ENCODE measurements at places on chromosomes 1 and 21.

- DNase-seq = no peak
Observed at GRCh38 chr1:32334864-32335534, 1.0 kb downstream of the MARCKSL1 start.

GRCh38 chr1:195530961-195531360 is 1077.3 kb downstream of the KCNT2 start:
- DNase-seq = no peak

GRCh38 chr1:195958131-195958530 is 650.1 kb downstream of the KCNT2 start:
- DNase-seq = peak; percentile 74

DNA sequence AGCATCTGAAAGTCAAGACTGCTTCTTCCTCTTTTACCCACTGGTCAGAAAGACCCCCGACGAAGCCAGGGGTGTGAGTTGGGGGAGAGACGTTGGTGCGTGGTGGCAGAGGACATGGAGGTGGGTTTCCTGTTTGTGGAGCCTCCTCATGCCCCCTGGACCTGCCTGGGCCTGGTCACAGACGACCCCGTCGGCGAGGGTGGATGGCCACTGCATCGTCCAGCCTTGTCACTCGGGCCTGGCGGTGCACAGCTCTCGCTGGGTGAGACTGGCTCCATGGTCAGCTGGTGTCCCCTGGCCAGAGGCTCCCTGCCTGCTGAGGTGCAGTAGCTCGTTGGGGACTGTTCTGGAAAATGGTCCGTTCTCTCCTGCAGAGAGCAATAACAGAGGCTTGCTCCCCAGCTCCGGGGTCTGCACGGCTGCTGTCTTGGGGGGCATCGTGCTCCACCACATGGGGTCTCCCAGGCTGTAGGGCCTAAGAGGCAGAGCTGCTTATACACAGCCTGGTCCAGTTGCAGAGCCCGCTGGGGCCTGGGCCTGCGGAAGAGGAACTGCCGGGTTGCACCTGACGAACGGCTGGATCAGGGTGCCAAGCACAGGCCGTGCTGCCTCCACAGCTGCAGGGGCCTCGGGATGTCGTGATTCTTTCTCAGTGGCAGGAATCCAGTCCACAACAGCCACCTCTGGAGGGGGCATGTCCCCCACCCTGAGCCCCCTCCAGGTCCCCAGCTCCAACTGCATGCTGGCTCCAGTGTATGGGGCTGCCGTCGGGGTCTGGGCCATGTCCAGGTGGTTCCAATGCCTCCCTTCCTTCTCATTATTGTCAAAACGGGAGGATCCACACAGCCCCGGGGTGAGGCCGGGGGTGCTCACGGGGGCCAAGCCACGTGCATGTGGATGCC is 18.0 kb upstream of the ACTRT2 start:
- no peak for DNase-seq

DNA sequence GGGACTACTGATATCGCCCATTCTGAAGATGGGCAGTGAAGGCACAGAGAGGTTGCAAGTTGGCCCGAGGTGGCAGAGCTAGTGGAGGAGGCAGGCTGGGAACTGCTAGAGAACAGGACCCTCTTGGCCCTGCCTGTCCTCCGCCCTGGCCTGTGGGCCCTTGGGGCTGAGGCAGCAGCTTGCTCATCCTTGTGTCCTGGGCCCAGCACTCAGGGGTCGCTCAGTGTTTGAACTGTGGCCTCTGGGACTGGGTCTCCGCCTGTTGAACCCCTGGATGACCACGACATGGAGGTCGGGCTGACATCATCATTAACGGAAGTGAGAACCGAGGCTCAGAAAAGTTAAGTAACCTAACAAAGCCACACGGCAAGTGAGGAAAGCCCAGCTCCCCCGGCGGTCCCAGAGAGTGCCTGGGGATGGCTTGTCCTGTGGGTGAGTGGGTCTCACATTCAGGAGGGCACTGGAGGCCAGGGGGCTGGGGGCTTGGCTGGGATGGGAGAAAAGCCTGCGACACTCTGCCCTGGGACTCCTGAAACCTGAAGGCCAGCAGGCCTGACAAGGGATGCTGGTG is 23.0 kb upstream of the DDOST start:
- DNase-seq = no peak

GRCh38 chr1:228930479-228930957 is 195.2 kb downstream of the RHOU start:
- DNase-seq = no peak

GRCh38 chr1:84620720-84621313 is 46.6 kb upstream of the CTBS start:
- DNase-seq = peak; percentile 56

GRCh38 chr1:172588296-172589291 is 55.6 kb downstream of the SUCO start:
- DNase-seq = peak; percentile 84

DNA sequence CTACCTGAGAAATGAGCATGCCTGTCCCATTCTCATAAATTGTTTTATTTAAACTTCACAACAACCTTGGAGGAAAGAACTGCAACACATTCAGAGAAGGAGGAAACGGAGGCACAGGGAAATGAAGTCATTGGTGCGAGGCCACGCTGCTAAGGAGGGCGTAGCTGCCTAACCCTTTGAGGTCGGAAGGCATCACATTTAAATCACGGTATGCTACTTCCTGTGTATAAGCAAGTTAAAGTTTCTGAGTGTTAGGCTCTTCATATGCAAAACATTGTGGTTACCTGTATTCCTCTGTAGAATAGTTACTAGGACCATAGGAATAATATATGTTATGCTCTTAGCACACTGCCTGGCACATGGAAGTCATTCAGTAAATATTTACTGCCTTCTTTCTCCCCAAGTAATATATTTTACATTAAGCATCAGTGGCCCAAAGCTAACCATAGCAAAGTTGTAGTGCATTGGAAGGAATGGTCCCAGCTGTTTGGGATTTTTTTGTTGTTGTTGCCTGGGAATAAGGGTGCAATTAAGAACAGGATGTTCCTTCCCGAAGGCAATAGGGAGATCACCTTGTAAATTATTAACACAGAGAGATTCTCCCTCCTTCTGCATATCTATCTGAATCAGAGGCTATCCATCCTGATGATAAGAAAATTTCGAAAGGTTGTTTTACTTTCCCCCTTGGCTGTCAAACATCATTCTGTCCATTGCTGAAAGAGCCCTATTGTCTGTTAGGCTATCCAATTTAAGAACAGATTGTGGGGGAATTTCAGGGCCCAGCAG is 192.2 kb upstream of the C8B start:
- no peak for DNase-seq

DNA sequence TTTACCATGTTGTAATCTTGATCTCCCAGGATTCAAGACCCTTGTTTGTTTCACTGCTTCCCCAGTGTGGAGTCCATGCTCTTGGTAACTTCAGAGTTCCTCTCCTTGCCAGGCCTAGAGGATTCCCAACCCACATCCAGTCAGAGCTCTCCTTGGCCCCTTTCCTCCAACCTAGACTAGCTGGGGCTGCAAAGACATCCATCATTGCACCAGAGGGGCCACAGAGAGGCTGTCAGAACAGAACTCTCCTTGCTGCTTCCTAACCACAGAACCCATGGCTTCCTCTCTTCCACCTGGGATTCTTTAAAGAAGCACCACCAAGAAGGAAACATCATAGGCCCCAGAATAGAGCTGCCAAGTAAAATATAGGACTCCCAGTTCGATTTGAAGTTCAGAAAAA is 81.0 kb downstream of the HMGB4 start:
- DNase-seq = no peak

DNA sequence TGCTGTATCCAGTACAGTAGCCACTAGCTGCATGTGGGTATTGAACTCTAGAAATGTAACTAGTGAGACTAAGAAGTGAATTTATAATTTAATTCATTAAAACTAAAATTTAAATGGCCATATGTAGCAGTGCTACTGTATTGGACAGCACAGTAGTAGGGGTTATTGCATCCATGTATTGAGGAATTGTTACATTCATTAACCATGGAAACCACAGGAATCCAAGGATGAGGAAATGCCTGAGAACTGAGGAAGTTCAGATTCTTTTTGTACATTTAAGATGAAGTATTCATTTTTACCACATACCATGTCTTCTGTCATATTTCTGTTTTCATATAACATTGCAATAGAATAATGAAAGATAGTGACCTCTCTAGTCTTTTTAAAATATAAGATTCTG is 2.6 kb downstream of the MTF2 start:
- peak; percentile 42 for DNase-seq

DNA sequence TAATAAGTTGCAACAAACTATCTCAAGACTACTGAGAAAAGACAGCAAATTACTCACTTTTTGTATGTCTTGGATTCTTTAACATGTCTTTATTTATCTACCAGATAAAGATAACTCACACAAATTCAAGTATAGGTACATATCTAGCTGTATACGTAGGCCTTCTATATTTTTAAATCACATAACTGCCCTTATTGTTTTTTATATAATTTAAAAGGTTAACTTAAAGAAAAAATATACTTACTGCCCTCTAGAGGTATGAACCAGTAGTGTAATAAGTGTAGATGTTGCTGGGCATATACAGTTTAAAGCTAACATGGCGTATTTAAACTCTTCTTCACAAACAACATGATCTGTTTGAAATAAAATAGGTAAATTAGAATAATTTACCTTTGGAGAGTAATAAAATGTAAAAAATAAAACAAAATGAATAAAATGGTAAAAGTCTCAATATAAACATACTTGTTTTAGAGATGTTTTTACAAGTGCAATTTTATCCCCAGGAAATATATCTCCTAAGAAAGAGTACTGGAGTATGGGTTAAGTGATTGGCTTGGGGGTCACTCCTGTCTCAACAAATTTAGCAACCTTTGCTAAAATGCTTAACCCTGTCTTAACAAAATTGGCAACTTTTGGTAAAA is 235.2 kb downstream of the KCNT2 start:
- peak; percentile 47 for DNase-seq

Data from COLO829 (cell line).